T-helper 17 cell (primary cell): ENCODE measurements at places on chromosomes 7 and 10.

DNA sequence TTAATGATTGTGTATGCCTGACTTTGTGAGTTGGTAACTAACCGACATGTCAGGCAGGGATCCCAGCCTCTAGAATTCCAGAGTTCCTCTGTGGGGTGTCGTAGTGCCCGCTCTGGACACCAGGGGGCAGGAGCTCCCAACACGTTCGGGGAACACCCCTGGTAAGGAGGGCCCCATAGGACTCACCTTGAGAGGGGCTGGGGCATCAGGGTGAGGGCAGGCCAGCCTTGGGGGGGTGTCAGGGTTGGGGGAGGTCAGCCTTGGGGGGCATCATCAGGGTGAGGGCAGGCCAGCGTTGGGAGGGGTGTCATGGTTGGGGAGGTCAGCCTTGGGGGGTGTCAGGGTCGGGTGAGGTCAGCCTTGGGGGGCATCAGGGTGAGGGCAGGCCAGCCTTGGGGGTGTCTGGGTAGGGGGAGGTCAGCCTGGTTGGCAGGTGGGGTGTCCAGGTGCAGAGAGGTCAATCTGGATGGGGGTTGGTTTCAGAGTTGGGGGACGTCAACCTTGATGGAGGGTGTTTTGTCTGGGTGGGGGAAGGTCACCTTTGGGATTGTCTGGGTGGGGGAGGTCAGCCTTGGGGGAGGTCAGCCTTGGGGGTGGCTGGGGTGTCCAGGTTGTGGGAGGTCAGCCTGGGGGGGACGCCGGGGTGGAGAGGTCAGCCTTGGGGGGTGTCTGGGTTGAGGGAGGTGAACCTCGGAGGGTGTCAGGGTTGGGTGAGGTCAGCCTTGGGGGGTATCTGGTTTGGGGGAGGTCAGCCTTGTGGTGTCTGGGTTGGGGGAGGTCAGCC lies 45.6 kb upstream of the SUN1 start:
- peak; percentile 47 for DNase-seq

- DNase-seq = no peak
These were observed 38.8 kb upstream of the PDZD8 start for GRCh38 chr10:117413928-117414618.

- DNase-seq = no peak
These were observed 597.6 kb downstream of the SORCS1 start for GRCh38 chr10:106566873-106567272.

DNA sequence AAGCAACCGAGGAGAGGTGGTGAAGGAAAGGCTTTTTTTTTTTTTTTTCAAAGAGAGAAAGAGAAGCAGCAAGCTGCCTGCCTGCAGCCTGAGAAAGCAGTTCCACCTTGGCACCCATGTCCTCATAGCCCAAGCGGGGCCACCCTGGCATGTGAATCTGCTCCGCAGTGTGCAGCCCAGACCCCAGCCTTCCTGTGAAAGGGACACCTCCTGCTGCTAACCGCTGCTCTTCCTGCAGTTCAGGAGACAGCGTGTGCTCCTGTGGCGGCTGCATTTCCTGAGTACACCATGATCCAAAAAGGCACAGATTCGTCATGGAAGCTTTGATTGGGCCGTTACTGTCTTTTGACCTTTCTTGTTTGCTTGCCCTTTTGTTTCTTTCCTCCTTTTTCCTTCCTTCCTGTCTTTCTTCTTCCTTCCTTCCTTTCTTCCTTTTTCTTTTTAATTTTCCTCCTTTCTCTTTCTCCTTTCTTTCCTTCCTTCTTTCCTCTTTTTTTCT lies 38.1 kb downstream of the IKZF1 start:
- no peak for DNase-seq

GRCh38 chr7:26937306-26937705 lies 72.9 kb upstream of the SKAP2 start:
- DNase-seq = no peak

- no peak for DNase-seq
These were observed 44.9 kb upstream of the SHH start for GRCh38 chr7:155857141-155857540.

- no peak for DNase-seq
These were observed 12.4 kb upstream of the SEC24C start for GRCh38 chr10:73731588-73732375.

GRCh38 chr7:142868986-142869415 lies 14.1 kb downstream of the EPHB6 start:
- no peak for DNase-seq
